ENCODE measurements at places on chromosomes 11 and 22. TPM values are rescaled to one million over a fixed set of nuclear protein-coding genes. Genes with fewer than 3 reads are reported as not detected.

DNA sequence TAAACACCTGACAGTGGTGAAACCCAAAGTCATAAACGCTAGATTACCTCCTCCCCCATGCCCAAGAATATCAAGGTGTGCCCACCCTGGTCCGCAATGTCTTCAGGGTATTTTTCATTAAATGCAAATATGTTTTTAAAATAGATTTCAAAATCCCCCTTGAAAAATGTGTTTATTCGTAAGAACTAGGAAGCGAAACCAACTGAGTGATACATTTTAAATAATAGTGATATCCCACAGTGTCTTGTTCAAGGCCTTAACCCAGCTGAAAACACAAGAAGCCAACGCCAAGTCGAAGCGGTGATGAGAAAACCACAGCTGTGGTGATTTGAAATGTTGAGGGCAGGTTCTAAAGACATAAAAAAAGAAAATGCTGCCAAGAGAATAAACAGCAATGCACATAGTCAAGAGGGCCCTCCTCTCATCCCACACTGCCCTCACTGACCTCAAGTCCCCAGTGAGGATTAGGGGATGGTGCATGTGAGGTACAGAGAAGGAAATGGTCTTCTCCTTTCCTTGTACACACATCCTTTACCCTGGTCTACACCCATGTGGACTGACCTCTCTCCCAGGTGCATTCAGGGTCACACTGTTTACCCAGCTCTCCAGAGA lies 25.5 kb downstream of the KCNJ1 start:
- DNase-seq, result no peak

- peak; percentile 81 for DNase-seq
Observed at GRCh38 chr22:38843201-38843656, 599 bp downstream of the NPTXR start.

TBX1 gene
- not detected for total RNA-seq

DNA sequence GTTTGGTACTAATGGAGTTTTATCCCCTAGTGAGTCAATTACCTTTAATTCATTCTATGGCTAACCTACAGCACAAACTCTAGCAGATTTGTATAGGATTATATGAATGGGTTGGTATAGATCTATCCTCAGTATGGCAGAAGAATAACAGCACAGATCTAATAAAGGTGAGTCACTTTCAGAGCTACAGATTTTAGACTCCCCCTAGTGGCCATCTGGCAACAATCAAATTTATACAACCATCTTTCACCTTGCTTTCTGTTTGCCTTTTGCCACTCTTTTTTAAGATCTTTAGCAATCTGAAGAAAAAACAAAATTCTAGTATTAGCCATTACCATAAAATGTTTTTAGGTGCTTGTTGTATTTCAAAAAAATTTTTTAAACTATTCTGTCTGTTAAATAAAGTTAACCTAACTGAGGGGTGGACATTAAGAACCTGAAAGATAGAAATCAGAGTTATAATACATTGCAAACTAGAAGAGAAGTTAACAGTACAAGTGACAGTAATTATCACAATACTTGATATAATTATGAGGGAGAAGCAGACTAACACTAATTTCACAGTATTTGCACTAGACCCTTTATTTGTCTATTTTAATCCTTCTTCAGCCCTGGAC lies 25.8 kb downstream of the DDIAS start:
- peak; percentile 64 for DNase-seq

DNA sequence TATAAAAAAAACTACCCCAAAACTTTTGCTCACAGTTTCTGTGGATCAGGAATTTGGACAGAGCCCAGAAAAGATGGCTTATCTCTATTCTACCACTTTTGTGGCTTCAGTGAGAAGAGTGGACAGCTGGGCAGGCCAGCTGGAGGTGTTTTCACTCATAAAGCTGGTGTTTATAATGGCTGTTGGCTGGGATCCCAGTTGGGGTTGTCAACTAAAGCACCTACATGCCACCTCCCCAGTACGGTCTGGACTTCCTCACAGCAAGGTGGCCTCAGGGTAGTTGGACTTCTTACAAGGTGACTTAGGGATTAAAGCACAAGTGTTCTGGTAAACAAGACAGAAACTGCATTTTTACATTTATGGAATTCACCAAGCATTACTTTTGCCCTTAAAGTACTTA lies 171.0 kb downstream of the NELL1 start:
- DNase-seq, result no peak

GRCh38 chr11:8223513-8223900 lies 40.2 kb downstream of the LMO1 start:
- peak; percentile 11 for DNase-seq

DNA sequence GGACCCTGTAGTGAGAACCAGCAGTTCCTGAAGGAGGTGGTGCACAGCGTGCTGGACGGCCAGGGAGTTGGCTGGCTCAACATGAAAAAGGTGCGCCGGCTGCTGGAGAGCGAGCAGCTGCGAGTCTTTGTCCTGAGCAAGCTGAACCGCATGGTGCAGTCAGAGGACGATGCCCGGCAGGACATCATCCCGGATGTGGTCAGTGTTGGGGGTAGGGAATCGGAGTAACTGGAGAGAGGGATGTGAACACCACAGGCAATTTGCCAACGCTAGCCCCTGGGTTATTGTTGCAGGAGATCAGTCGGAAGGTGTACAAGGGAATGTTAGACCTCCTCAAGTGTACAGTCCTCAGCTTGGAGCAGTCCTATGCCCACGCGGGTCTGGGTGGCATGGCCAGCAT lies 19.9 kb downstream of the MADD start:
- DNase-seq, result no peak

DNA sequence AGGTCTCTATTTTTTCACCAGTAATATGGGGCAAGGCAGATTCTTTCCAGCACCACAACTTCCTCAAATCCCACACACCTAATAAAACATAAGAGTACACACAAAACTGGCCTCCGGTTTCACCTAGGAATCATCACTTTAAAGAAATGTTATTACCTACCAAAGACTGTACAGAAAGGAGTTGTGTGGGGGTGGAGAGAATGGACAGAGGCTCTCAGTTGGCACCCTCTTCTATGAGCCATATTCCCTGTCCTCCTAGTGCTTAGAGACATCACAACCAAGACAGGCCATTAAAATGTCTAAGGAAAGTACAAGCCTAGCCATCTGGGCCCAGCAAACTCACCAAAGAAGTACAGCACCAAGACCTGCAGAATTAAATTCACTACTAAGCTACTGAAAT lies 56.1 kb downstream of the RBFOX2 start:
- no peak for DNase-seq

- DNase-seq, result no peak
Observed at GRCh38 chr11:95371153-95371552, 140.2 kb upstream of the SESN3 start.

DNA sequence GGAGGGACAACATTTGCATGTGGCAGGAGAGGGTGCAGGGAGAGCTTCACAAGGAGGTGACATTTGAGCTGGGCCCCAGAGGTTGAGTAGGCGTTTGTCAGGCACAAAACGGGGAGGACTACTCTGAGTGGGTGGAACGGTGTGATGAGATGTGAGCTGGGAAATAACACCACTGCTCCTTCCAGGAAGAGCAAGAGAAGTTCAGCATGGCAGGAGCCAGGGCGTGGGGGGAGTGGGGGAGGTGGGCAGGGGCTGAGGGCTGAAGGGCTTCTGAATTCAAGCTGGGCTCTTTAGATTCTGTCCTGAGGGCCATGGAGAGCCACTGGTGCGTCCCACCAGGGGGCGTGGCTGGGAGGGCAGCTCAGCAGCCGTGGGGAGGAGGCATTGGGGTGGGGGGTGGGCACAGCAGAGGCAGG lies 54.2 kb downstream of the OTOG start:
- no peak for DNase-seq

DNA sequence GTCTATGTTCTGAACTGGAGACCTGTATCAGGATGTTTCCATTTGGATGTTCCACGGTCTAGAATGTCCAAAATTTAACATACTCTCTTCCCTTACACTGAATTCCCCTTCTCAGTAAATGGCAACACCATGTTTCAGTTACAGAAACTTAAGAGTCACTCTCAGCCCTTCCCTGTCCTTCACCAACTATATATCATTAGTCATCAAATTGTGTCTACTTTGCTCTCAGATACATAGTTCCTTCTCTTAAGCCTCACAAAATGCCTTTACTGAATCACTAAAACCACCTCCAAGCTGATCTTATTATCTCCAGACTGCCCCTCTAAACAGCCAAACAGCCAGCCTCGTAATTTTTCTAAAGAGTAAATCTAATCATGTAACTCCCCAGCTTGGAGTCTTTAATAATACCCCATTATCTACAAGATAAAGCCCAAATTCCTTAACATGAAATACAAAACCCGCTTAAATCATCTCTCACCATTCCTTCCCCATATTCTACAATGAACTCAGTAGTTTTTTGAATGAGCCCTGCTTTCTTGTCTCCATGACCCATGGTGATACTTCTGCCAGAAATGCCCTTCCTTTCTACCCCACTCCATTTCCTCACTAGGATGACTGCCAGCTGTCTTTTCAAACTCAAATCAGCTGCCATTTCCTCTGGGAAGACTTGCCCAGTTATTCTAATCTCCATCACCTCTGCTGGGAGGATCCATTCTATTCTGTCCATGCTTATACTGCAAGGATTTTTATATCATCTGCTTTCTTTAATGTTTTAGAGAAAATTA lies 102.7 kb upstream of the ARHGAP42 start:
- DNase-seq, result no peak

DNA sequence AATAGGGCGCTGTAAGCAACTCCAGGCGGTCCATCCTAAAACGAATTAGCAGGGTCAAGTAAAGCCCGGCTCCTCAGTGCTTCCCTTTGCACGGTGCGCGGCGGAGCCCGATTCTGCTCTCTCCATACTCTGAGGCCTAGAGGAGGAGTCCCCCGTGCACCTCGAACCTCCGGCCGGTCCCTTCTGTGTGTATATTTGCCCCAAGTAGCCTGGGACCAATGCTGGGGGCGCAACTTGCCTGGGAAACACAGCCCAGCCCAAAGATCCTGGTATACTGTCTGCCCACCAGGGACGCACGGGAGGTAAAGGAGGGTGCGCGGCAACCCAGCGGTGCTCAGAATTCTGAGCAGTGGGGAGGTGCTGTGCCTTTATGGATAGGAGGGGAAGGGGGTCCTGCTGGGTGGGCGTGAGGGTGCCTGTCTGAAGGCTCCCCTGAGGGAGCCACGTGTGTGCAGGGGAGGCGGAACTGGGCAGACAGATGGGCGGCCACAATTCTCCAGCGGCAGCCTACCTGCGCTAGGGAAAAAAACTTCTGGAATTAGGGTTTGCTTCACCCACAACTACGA lies 4.8 kb upstream of the TBX1 start:
- DNase-seq, result no peak

DNA sequence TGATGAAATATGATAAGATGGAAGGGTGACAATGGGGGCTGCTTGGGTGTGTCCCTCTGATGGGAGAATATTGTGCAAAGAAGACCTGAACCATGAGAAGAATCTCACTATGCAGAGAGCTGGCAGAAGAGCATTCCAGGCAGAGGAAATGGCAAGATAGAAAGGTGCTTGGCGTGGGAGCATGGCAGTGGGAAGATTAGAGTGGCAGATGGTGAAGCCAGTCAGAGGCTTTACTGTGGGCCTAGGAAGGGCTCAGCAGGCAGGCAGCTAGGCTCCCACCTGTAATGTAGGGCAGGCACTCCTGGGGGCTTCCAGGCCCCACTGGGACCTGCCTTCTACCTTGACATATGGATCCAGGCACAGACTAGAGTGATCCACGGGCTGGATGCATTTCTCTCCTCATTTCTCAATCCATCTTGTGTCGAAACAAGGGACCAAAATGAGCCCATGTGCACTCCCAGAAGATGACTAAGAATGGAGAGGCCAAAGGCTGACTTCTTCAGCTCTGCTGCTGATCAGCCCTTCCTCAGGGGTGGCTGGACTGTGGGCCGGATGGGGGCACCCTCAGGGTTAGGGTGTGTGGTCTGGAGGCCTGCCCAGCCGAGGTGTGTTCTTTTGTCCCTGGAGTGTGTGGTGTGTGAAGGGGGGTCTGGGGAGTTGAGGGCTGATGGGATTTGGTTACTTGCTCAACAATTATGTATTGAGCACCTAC lies 88.3 kb downstream of the TSPAN18 start:
- peak; percentile 35 for DNase-seq
